ENCODE measurements at places on chromosomes 1 and 21.

- DNase-seq = no peak
These were observed 29.9 kb upstream of the HJV start for GRCh38 chr1:146051452-146051851.

GRCh38 chr1:199759268-199759730, 268.2 kb upstream of the NR5A2 start:
- no peak for DNase-seq

DNA sequence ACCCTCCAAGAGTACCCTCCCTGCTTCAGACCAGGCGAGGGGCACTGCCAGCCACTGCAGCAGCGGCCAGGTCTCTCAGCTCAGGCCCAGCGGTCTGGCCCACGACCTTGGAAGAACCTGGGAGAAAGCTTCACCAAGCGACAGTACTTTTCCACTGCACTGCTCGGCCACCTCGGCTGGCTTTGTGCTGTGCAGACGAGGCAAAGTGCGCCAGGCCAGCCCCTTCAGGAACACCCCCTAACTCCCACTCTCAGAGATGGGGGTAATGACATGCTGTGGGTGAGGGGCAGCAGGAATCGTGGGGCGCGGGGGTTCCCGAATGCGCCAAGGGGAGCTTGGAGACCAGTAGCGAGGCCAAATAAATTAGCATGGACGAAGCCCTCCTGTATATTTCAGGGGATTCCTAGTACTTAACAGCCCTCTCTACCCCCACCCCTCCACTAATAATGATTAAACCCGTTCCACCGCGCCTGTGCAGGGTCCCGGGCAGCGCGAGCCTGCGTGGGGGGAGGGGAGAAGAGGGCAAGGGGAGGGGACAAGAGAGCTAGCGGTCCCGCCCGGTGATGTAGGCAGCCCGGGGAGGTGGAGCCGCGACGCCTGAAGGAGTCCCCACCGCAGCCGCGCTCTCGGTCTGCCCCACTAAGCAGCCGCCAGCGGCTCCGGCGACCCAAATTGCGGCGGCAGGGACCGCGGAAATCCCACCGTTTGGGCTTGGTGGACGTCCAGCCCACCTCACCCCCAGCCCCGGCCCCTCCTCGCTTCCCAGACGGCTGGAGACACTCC, at the start of gene FAM43B:
TSS of gene FAM43B (plus strand) at position 629 of the 783 bp plus-strand sequence. CDS start 401 bp downstream, outside the sequence.
- DNase-seq = no peak

DNA sequence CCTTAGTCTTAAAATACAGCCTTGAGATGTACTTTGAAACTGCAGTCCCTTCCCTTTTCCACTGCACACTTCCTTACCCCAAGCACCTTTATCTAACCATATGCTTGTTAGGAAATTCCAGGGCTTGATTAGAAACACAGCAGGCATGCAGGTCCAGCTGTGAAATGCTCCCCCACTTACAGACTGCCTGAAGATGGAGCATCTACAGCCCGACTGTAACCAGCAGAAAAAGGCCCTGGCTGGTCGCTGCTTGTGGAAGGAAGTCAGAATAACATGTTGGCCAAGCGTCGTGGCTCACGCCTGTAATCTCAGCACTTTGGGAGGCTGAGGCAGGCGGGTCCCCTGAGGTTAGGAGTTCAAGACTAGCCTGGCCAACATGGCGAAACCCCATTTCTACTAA, 37.2 kb downstream of the VN1R5 start:
- DNase-seq = no peak

- no peak for DNase-seq
These were observed 7.8 kb downstream of the MORN1 start for GRCh38 chr1:2383576-2383975.

DNA sequence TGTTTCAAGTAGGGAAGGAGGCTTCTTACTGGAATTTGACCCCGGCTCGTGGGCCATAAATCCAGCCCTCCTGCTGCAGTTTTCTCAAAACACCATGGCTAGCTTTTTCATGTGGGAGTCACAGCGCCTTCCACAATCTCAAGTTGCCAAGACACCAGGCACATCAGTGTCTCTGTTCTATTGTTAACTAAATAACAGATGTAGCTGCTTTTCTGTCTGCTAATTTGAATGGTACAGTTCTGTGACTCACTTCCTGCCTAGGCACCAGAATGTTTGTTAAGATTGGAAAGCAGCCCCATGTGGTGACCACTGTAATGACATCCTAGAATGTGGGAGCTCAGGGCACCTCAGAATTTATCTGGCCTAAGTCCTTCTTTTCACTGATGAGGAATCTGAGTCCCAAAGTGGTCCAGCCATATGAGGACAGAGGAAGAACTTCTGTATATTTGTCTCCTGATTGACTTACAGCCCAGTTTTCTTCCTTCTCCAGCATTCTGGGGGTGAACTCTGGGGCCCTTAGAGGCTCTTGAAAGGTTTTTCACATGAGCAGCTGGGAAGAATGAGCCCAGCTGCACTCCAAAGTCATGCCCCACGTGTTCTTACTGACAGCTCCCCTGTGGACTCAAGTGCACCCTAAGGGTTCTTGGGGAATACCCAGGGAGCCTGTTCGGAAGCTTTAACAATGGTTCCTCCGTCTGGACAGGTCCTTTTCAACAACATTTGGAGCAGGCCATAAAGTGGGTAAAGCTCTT, 27.5 kb downstream of the TRIM45 start:
- no peak for DNase-seq

GRCh38 chr1:30807318-30808066, 49.9 kb upstream of the LAPTM5 start:
- no peak for DNase-seq

- DNase-seq = no peak
These were observed 151.8 kb downstream of the PTPRU start for GRCh38 chr1:29388170-29388569.

DNA sequence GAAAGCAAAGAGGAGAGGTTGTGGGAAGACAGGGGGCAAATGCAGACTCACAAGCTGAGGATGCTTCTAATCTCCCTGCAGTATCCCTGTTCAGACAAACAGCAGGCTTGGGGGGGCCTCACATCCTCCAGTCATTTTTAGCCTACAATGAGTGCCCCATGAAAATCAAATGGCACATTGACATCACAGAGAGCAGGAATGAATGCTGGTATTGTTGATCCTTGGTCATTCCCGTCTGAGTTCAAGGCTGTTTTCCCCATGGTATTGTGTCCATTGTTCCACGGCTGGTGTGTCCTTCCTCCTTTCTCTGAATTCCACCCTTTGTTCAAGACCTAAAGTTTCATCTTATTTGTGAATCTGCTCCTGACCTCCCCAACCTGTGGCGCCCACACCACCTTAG, 545.6 kb downstream of the AJAP1 start:
- DNase-seq = no peak

DNA sequence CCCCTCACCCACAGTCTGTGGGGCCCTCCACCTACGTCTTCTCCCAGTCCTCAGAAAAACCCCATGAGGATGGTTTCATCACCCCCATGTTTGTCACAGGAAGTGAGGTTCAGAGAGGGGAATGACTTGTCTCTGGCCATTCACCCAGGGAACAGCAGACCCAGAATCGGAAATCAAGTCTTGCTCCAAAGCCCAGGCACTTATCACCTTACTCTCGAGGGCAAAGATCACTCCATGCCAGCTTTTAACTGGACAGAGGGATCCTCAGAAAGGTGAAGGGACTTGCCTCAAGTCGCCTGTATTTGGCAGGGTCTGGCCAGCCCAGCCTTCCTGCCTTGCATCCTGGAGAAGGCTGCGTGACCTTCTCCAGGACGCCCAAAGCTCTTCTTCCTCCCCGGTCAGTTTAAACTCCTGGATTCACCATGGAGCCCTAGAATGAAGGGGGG, 57.9 kb upstream of the SSBP3 start:
- DNase-seq = no peak

GRCh38 chr21:44931137-44931500, 8.7 kb upstream of the SLX9 start:
- DNase-seq = no peak

DNA sequence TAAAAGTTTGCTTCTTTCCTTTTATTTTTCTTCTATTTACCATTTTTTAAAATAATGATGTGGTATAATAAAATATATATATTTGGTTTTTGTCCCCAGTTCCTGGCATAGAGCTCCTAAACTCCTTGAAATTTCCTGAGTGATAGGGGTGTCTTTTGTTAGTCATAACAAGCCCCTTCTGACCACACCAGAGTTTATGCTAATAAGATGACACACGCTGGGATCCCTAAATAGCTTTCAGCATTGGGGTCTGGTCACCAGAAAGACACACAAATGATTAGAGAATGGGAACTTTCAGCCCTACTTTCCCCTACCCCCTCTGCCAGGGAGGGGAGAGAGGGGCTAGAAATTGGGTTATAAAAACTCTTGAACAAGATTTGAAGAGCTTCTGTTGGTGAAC, 56.2 kb downstream of the COL24A1 start:
- no peak for DNase-seq

DNA sequence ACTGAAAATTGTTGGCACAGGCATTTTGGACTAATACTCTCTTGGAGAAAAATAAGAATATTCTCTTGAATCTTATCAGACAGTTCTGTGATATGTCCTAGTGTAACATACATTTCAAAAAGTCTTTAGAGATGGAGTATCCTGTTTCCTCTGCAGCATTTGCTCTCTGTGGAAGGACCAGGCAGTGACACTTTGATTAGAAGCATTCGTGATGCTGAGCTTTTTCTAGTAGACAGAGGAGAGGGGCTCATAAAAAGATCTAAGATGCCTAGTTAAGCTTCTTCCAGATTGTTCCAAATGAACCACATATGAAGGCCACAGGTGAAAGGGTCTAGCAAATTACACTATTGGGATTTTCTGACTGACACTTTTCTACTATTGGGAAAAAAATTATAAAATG, 120.3 kb downstream of the C1orf21 start:
- DNase-seq = no peak

DNA sequence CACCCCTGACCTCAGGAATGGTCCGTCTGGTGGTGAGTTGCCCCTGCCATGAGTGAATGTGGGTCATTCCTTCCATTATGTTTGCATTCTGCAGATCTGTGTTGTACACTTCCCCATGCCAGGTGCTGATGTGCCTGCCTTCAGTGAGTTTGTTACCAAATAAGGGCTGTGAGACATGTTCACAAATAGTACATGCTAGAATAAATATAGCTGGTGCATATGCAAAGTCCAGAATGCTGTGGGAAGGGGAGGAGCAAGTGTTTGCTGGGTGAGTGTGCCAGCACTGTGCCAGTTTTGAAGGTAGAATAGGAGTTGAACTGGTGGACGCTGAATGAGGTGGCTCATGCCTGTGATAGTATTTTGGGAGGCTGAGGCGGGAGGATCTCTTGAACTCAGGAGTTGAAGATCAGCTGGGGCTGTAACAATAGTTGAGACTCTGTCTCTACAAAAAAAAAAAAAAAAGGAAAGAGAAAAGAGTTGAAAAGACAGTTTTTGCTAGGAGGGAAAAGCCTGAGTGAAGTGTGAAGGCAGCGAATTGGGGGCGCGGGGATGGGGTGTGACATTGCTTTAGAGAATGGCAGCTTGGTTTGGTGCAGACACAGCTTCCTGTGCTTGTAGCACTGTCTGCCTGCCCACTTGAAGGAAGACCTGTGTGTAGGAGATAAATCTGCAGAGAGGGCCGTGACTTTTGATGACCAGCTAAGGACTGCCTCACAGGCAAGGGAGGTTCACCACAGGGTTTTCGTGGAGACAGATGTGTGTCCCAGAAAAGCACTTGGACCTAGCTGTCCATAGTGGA, 61.1 kb downstream of the LGR6 start:
- no peak for DNase-seq

DNA sequence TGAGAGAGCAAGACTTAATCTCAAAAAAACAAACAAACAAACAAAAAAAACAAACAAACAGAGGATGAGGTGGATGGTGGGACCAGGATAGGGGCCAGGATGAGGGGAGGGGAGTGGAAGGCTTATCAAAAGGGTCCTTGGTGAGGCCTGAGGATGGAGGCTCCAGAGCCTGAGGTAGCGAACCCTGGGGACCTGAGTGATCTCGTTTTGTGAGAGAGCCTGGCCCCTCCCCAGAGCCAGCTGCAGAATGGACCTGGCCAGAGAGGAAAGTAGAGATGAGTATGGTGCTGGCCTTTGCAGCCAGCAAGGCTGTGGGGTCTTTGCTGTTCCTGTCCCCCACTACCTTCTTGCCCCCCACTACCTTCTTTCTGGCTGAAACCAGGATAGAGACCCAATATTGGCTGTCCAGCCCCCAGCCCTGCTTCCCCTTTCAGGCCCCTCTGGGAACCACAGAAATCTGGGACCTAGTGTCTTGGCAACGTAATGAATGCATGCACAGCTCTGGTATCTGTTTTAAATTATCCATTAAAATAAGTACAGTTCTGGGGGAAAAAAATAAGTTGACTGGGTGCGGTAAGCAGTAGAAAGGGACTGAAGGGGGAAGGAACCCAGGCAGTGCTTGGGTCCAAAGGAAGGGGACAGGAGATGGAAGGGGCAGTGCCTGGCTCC, 1.1 kb upstream of the LMNA start:
- no peak for DNase-seq

DNA sequence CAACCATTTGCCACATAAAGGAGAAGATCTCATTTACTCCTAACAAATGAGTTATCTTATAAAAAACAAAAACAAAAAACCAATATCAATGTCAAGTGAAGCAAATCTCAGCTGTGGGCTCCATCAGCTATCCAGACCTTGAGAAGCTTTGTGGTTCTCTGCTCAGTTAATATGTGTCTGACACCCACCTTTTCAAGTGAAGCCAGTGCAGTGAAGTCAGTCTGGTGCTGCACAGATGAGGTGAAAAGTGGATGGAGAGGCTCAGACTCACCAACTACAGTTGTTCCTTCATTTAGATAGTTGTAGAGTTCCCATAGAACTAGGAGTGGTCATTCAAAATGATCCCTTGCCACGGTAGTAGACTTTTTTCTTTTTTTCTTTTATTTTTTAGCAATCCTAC, 106.8 kb downstream of the NTNG1 start:
- DNase-seq = no peak

DNA sequence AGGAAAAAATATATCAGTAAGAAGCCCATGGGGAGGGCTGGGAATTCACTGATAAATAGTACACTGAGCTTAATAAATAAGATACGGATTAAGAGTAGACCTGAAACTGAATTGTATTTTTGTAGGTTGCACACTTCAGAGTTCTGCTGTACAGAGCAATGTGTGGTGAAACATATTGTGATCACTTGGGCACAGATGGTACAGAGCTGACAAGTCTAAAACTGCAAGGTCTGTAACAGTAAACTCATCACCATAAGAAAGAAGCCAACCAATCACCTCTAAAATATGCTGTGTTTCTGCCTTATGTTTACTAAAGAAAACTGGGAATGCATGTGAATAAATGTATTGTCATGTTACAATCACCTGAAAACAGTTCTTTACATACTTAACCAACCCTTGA, 360.7 kb downstream of the MRPL39 start:
- DNase-seq = no peak

DNA sequence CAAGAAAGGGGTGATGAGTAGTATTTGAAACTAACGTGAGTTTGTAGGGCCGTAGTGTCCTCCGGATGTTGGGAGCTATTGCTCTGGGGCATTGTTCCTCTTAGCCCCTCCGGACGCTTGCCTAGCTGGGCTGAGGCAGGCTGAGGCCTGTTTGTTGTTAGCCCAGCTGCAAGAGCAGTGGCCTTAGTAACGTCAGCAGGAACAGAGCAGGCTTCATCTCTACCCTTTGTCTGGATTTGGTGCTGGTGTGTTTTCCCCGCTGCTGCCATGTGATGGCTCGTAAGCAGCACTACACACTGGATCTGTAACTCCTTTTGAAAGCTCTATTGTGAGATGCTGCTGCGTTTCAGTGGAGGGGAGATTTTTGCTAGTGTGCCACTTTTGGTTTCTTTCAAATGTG, 57.6 kb downstream of the DNM3 start:
- no peak for DNase-seq

- DNase-seq = no peak
These were observed 1356.3 kb downstream of the KCNT2 start for GRCh38 chr1:195251900-195252299.

GRCh38 chr21:34695434-34695833, 26.6 kb downstream of the CLIC6 start:
- no peak for DNase-seq
